ENCODE measurements at places on chromosomes 6 and 20.

- no peak for DNase-seq
Measured at GRCh38 chr6:16901782-16902181, 140.5 kb upstream of the ATXN1 start.

GRCh38 chr6:129525055-129525454, 184.9 kb downstream of the ARHGAP18 start:
- no peak for DNase-seq

GRCh38 chr20:34994509-34995131, 39.0 kb downstream of the MYH7B start:
- no peak for DNase-seq

GRCh38 chr20:19256906-19257595, 44.6 kb downstream of the SLC24A3 start:
- DNase-seq, result no peak

GRCh38 chr20:37741570-37741969, 47.7 kb downstream of the CTNNBL1 start:
- no peak for DNase-seq

- no peak for DNase-seq
Measured at GRCh38 chr6:52976149-52976548, 18.9 kb downstream of the GSTA4 start.

- DNase-seq, result no peak
Measured at GRCh38 chr20:62405981-62406513, 1.0 kb downstream of the CABLES2 start.

DNA sequence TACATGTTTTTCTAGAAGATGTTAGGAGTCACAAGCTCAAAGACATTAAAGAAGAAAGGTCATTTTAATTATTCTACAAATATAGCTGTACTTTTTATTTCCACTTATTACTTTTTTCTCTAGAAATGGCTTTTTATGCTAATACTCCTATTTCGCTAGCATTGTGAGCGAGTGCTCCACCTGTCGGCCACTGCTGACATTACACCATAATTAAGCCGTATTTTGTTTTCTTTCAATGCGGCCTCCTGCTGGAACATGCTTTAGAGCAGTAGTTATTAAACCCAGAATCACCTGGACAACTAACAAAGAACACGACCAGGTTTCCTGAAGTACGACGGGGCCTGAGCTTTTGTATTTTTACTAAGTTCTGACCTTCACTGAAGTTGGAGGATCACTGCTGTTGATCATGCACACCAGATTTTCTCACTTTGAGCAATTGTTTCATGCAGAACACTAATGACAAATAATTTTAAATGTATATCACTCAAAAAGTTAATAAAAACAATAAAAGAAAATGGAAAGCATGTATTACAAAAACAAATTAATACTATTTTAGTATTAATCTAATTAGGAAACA, 74.1 kb upstream of the PAK5 start:
- peak; percentile 9 for DNase-seq

DNA sequence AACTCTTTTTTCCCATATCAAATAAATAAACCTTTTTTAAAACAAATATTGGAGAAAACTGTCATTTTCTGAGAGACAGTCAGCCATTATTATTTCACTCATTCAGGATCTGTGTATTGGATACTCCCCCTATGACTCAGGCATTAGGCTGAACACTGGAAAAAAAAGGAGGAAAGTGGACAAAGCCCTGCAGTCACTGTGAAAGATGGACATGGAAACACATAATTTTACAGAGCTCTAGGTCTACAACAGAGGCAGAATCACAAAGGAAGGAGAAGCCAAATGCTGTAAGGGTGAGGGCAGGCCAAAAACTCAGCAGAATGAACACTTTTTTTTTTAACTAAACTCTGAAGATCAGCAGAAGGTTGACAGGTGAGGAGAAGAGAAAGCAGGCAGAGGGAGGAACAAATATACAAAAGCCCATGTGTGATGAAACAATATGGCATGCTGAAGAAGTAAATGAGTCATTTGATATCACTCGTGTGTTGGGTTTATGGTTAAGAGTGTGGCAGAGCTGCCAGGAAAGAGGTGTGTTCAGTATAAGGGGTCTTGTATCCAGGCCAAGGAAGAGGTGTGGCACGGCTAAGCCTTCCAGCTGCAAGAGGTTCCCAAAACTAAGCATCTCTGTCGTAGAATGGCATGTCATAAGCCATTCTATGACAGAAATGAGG, 39.1 kb downstream of the EPB41L2 start:
- no peak for DNase-seq

DNA sequence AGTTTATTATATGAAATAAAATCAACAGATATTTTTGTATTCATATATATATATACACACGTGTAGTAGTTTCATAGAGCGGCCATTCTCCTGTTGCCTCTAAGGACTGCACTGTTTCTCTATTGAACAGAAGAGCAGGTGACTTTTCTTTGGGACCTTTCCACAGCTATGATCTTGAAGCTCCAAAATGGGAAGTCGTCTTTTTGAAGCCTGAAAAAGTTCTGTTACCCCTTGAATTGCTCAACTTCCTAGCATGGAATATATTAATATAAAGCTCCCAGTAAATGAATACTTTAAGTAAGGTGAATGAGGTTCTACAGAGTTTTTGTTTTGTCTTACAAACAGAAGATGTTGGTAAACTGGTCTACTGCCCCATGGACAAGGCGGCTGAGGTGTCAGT, 42.2 kb upstream of the ADTRP start:
- no peak for DNase-seq

- no peak for DNase-seq
Measured at GRCh38 chr6:5095236-5095635, 10.1 kb downstream of the PPP1R3G start.
